ENCODE measurements at places on chromosomes 1 and 21.

DNA sequence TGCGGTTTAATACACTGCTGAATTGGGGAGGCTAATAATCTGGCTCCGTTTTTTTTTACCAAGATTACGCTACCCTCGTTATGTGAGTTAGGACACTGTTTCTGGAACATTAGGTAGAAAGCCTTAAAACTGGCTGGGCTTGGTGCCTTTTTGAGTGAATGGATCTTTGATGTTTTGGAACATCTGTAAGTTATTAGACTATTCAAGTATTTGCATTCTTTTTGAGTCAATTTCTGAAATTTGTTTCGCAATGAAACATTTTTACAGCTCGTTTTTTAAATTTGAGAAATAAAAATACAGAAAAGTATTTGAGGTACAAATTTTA lies 106.9 kb downstream of the LTN1 start:
- no peak for DNase-seq

DNA sequence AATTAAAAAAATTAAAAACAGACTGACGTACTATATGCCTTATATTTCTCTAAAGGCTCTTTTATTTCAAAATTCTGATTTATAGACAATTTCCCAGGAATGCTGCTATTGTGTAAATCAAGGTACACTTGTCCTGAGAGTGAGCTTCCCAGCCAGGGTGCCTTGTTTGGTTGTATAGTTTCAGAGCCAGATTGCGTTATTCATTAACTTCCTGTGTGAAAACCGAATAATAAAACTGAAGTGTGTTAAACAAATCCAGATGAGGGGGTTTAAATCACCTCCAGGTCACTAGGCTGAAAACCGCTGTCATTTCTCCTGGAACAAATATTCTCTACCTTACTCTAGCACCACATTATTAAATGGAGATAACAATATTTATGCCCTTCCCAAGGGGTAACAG lies 68.7 kb downstream of the LMX1A start:
- no peak for DNase-seq

DNA sequence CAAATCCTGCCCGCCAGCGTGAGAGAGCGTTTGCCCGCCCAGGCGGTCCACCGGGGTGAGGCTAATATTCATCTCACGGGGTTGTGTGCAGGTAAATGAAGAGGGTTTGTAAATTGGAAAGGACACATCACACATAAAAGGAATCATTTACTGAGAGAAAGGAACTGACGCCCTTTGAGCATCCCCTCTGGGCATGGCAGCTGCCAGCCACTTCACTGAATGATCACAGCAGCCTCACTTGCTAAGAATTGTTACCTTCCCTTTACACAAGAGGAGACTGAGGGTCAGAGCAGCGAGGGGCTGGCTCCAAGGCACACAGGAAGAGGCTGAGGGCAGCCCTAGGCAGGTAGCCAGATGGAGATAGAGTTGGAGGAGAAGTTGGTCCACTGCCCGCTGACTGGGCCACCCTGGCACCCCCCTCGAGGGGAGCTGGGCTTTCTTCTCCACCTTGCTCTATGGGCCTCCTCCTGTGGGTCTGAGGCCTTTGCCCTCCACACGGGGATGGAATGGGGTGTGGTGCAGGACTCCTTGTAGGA lies 96.0 kb downstream of the FOXD2 start:
- DNase-seq: no peak

DNA sequence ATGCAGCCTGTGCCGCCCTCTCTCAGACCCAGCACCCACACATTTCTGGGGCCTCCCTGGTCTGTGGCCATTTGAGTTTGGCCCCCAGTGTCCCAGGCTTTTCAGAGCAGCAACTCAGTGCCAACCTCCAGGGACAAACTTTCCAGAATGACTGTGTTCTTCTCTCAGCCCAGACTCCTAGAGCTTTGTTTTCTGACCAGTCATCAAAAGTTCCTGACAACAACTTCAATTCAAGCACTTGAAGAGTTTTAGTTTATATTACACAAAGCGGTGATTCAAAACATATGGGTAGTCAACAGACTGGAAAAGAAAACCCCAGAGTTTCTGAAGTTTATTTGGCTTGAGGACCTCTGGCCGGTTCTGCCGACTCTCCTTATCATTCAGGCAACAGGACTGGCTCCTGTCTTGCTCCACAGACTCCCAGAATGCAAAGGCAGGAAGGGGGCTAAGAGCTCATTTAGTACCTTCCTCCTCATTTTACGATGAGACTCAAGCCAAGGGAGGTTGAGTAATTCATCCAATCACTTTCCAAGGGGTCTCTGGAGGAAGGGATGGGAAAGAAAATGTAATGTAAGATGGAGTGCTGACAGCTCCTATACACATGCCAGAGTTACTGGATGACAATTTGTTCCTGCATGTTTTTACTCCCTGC lies 27.0 kb upstream of the TIAM1 start:
- DNase-seq: no peak

GRCh38 chr1:156033011-156033410 lies 12.3 kb upstream of the SSR2 start:
- DNase-seq: no peak

All from nephron progenitor cell (in vitro differentiated cells).